ENCODE measurements at places on chromosomes 3 and 15. TPM values are rescaled to one million over a fixed set of nuclear protein-coding genes. Genes with fewer than 3 reads are reported as not detected.

Gene ATRIP
- polyA plus RNA-seq, result 9.1 TPM

- no peak for DNase-seq
These were observed 12.7 kb upstream of the CPA3 start for GRCh38 chr3:148852271-148852992.

DNA sequence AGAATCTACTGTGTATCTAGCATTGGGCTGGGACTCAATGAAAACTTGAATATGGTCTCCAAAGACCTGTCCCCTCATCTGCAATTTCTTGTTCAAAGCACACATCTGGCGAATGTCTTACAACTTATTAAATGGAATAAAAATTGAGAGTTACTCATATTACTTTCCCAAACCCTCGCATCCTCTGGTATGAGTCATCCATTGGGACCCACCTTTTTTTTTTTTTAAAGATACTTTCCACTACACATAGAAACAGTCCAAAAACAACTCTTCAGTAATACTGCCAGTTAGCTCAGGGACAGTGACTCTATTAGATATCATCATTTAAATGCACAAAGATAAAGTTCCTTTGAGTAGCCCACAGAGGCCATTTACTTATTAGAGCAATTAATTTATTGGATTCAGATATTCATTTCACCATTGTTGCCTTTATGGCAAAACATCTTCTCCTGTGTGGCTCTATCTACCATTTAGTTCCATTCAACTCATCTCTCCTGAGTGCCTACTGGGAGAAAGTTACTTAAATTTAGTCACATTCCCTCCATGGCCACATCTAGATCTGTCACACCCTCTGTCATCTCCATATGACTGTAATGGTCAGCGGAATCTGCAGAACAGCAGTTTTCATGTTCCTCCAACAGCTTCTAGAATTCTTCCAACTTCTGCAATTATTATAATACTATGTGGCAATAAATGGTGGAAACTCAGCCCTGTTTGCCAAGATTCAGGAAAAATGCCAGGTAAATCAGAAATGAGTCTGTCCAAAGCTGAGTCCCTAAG, 77.9 kb upstream of the ARHGEF3 start:
- no peak for DNase-seq

DNA sequence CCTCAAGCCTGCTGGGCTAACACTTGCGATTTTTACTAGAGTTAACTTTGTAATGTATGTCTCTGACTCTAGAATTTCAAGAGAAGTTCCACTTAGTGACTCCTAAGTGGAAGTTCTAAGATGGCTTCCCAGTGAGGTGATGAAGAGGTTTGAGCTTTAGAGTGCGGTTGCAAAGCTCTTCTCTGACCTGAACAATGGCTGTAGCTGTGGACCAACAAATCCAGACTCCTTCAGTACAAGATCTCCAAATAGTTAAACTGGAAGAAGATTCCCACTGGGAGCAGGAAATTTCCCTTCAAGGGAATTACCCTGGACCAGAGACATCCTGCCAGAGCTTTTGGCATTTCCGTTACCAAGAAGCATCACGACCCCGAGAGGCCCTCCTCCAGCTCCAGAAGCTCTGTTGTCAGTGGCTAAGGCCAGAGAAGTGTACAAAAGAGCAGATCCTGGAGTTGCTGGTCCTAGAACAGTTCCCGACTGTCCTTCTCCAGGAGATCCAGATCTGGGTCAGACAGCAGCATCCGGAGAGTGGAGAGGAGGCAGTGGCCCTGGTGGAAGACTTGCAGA, 22.3 kb downstream of the WDR73 start:
- no peak for DNase-seq

DNA sequence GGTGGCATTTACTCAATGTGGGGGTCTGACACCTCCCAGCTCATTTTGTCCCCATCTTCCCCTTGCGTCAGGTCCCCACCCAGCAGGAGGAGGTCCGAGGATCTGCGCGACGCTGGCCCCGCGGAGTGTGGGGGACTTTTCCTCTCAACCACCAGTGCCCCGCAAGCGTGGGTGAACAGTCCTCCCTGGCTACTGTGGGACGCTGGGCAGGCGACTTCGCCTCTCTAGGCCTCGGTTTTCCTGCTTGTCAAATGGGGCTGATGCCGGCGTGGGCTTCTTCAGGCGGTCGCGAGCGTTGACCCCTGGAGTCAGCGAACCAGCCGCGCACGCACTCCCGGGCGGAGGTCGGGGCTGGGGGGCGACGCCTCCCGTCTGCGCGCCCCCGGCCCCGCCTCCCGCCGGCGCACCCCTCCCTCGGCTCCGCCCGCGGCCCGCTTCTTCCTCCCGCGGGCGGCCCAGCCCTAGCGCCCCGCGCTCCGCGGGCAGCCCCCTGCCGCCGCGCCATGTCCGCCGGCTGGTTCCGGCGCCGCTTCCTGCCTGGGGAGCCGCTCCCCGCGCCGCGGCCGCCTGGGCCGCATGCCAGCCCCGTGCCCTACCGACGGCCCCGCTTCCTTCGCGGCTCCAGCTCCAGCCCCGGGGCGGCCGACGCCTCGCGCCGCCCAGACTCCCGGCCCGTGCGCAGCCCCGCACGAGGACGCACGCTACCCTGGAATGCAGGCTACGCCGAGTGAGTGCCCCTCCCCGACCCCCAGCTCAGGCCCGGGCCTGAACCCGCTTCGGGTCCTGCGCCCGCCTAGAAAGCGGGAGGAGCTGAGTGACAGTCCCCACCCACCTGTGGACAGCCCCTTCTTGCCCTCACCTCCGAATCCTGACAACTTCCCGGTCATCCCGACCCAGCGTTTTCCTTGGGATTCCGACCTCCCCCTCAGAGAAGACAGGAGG, at the start of gene PPM1M:
PPM1M (plus strand) TSS at position 438 of the 942 bp plus-strand sequence; CDS start at position 504, 66 bp downstream.
- DNase-seq, result no peak

- DNase-seq, result no peak
These were observed 200.8 kb upstream of the SLCO3A1 start for GRCh38 chr15:91652610-91653207.
